GM13976 (cell line): ENCODE measurements at places on chromosomes 13 and 19.

- DNase-seq: no peak
Measured at GRCh38 chr13:19590423-19590822, 29.1 kb upstream of the TPTE2 start.

GRCh38 chr13:80437231-80437630 lies 96.3 kb upstream of the SPRY2 start:
- no peak for DNase-seq

DNA sequence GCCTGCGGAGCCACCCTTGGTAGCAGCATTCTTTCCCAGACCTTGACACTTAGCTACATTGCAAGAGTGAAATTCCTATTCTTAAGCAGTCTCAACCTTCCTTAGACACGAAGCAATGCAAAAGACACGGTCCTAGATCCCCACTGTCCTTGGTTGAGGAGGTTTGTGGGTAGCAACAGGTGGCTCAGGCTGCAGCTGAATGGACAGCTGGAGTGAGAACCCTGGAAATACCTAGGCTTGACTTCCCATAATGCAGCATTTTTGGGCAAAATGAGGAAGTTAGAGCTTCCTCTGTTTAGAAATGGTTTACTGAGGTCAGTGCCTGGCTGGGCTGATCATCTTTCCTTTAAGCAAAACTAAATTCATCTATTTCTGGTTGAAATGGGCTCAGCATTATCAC lies 296.6 kb downstream of the RFC3 start:
- no peak for DNase-seq

GRCh38 chr13:33863188-33863789 lies 45.3 kb downstream of the RFC3 start:
- no peak for DNase-seq

DNA sequence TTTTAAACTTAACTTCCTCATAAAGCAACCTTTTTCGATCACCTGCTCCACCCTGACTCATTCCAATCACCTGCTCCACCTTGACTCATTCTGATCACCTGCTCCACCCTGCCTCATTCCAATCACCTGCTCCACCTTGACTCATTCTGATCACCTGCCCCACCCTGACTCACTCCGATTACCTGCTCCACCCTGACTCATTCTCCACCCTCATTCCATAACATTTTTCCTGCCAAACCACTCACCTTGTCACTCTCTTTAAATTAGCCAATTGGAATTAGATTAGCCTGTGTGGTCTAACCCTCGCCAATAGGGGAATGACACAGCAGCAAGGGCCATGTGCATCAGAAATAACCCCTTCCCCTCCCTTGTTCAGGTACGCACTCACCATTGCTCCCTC lies 31.9 kb upstream of the ZNF83 start:
- no peak for DNase-seq

- no peak for DNase-seq
Measured at GRCh38 chr19:10006335-10006708, 4.0 kb downstream of the COL5A3 start.

DNA sequence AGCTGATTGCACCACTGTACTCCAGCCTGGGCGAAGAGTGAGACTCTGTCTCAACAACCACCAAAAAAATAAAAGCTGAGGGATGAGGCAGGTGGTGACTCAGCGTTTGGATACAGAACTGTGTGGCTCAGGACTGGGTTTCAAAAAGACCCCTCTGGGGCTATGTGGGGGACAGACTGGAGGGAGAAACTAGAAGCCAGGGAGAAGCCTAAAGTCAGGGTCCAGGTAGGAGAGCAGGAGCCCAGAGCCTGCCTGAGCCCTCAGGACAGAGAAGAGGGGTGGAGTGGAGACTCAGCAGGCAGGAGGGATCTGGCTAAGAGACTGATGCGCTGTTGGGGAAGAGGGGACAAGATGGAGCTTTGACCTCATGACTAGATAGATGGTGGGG lies 1.8 kb upstream of the CD37 start:
- DNase-seq: no peak

- no peak for DNase-seq
Measured at GRCh38 chr19:483332-484072, 12.8 kb upstream of the MADCAM1 start.

- no peak for DNase-seq
Measured at GRCh38 chr19:38676023-38676877, 28.8 kb downstream of the ACTN4 start.

DNA sequence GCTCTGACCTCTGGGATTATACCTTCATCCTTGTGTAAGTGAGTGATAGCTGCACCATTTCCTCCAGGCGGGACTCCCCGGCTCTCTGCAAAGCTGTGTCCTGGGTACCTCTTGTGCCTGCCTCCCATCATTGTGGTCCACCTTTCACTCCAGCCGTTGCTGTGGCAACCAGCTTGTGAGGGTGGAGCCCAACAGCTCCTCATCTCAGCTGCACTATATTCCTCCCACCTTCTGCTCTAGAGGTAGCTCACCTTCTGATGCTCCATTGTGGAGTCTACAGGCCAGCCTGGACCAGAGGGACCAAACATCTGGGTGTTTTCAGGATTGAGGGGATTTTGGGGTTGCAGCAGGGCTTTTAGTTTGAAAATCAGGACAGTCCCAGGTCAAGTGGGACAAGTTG lies 708.2 kb downstream of the UQCRFS1 start:
- no peak for DNase-seq

DNA sequence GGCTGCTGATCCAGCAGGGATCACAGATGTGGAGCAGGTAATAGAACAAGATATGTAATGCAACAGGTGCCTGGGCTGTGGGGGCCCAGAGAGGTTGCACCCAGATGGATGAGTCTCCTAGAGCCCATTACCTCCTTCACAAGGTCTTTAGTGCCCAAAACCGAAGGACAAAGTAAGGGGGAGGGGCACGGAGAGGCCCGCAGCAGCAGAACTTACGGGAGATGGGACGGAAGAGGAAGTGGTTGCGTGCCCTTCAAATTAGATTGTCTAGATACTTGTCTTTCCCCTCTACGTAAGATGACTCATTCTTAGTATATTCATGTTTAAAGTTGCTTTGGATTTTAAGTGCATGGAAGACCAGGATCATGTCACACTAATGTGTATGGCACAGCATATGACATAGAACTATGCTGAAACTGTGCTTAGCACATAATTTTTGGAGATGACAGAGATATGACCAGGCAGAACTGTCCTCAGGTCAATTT lies 5.7 kb upstream of the MRPS31 start:
- no peak for DNase-seq

- no peak for DNase-seq
Measured at GRCh38 chr13:99353836-99354235, 46.6 kb upstream of the GPR183 start.

GRCh38 chr13:46495651-46496050 lies 57.3 kb upstream of the LRCH1 start:
- DNase-seq: no peak

GRCh38 chr13:96090240-96091101 lies 564 bp downstream of the HS6ST3 start:
- peak; percentile 59 for DNase-seq

DNA sequence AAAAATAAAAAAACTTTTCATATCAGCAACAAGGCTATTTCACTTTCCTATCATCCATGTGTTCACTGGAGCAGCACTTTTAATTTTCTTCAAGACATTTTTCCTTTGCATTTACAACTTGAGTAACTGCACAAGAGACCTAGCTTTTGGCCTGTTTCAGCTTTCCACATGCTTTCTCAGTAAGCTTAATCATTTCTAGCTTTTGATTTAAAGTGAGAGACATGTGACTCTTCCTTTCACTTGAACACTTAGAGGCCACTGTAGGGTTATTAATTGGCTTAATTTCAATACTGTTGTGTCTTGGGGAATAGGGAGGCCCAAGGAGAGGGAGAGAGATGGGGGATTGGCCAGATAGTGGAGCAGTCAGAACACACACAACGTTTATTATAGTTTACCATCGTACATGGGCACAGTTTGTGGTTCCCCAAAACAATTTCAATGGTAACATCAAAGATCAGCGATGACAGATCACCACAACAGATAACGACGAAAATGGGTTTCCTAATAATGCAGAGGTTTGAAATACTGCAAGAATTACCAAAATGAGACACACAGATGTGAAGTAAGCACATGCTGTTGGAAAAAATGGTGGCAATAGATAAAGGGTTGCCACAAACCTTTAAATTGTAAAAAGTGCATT lies 117.6 kb downstream of the GGACT start:
- no peak for DNase-seq

DNA sequence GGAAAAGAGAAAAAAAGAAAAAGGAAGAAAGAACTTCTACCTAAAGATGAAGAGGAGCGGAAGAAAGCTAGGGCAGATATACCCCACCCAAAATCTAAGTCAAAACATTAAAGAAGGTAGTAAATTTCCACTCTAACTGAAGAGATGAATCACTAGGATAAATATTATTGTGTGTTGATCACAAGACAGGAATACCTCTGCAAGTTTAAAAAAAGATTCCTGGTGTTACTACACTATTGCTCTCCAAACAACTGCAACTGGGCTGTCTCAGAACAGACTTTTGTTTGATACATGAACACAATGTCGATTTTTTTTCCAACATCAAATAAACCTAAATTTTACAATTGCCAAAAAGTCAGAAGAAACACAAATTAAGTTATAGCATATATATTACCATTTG lies 6.8 kb downstream of the HSPH1 start:
- no peak for DNase-seq

DNA sequence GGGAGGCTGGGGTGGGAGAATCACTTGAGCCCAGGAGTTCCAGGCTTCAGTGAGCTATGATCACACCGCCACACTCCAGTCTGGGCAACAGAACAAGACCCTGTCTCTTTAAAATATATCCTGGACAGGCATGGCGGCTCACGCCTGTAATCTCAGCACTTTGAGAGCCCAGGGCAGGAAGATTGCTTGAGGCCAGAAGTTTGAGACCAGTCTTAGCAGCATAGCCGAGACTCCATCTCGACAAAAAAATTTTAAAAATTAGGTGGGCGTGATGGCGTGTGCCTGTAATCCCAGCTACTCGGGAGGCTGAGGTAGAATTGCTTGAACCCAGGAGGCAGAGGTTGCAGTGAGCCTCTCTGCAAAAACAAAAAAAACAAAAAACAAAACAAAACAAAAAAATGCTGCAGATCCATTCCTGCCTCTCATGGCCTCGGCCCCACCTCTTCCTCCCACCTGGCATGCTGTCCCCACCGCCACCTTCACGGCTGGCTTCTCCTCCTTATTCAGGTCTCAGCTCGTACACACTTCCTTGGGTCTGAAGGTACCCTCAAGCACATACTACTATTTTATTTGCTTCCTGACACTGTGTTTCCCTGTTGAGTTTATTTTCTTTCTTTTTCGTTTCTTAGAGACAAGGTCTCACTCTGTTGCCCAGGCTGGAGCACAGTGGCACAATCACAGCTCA lies 5.3 kb downstream of the RFX1 start:
- no peak for DNase-seq

DNA sequence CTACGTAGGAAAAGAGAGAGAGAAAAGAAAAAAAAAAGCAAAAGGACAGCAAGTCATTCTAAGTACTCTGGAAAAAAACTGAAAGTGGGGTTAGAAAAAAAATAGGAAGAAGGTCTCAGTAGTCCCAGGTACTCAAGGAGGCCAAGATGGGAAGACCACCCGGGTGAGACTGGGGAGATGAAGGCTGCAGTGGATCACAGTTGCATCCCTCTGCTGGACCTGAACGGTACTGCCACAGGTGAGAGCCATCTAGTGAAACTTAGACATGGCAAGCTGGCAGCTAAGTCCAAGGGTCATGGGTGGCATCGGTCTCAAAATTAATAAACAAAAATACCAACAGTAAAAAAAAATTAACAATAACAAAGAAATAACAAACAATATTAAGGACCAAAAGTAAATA lies 41.0 kb upstream of the ZNF91 start:
- DNase-seq: no peak

GRCh38 chr19:10683064-10683426 lies 18.2 kb upstream of the QTRT1 start:
- no peak for DNase-seq

GRCh38 chr13:45511310-45512097 lies 46.8 kb downstream of the COG3 start:
- DNase-seq: peak; percentile 65

DNA sequence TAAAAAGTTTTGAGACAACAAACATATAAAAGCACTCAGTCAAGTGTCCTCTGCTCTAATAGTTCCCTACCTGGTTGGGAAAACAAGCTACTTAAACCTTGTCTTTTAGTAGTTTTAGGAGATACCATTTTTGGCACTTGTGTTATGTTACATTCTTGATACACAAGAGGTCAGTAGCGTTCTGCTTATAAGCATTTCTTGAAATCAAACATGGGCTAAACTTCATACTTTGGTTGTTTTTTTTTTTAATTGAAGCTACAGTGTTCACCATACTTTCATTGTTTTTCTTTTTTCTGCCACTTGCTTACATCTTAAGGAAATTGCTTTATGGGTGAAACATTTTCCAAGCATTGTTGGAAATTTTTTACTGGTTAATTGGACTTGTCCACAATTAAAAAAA lies 12.9 kb downstream of the NHLRC3 start:
- peak; percentile 42 for DNase-seq

- DNase-seq: peak; percentile 83
Measured at GRCh38 chr19:36489920-36490415, 607 bp upstream of the ZNF566 start.

DNA sequence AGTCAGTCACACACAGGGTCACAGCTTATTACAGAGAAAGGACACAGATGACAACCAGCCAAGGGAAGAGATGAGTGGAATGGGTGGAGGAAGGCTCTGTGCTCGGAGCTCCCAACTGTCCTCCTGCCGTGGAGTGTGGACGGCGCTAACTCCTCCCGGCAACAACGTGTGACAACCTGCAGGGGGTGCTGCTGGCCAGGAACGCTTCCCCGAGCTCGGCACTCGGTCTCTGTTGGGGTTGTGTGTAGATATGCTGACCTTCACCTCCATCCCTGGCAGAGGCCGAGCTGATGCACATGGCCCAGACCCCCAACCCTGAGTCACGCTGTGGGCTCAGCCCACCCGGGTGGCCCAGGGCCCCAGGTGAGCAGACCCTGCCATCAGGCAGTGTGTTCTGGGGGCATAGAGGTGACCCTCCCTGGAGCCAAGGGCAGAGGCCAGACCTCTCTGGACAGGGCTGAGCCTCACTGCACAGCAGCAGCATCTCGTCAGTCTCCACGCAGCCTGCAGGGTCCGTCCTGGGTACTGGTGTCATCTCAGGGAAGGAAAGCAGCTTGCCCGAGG lies 14.1 kb downstream of the ZNF444 start:
- DNase-seq: peak; percentile 43

DNA sequence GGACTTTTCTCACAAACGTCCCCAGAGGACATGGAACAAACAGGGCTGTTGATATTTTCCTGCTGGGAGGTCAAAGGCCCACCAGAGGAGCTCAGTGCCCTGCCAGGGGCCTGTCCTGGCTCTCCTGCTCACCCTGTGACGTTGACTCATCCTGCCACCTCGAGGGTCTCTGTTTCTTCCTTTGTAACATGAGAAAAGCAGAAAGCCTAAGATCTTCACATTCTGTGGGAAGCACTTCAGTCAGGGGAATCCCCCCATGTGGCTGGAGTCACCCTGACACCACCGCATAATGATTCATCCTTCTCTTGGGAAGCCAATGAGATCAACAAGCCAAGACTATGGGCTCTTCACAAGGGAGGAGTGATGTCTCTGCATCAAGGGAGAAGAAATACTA lies 147.9 kb downstream of the KATNAL1 start:
- peak; percentile 52 for DNase-seq

- DNase-seq: no peak
Measured at GRCh38 chr13:30972888-30973377, 40.5 kb downstream of the TEX26 start.
